CD4-positive, alpha-beta T cell (primary cell): ENCODE measurements at places on chromosomes 6 and 20.

DNA sequence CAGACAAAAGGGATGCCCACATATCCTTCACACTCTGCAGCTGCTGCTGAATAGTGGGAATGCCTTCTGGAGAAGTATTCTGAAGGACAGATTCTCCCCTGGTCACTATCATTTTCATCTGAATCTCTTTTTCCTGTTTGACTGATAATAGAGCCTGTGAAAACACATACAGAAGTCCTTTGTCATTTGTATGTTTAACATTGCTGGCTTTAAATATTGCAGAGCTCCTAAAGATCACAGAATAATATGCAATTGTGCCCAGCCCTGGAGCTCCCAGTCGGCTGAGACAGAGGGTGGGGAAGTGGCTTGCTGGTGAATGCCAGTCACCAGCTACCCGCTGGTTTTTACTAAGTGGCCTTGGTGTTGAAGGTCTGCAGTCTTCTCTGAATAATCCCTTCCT is 272.3 kb downstream of the SYNE1 start:
- no peak for DNase-seq

DNA sequence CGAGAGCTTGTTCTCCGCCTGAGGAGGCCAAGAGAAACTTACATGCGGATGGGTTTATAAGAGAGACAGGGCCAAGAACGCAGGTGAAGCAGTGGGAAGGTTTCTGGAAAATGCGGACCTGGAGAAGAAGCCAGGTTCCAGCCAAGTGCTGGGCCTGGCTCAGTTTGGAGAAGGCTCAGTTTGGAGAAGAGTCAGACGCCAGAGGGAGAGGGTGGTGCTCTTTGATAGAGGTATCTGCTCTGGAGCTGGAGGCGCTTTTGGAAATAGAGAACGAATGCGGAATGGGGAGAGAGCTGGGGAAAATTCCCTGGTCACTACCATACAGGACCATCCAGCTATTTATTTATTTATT is 753 bp downstream of the RSPH9 start:
- no peak for DNase-seq

DNA sequence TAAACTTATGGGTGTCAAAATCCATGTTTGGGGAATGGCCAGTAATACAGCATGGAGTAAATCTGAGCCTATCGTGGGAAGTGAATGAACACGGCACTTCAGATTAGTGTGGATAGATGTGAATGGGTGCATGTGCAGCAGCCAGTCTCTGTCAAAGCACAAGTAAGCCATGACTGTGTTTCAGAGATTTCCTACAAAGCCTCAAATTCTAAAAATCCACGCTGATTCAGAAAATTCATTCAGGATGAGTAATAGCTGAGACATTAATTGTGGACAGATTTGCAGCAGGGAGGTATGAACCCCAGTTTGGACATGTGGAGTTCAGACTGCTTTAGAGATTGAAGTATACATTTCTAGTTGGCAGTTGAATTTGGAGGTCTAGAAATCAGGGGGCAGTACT is 115.1 kb downstream of the QKI start:
- no peak for DNase-seq

DNA sequence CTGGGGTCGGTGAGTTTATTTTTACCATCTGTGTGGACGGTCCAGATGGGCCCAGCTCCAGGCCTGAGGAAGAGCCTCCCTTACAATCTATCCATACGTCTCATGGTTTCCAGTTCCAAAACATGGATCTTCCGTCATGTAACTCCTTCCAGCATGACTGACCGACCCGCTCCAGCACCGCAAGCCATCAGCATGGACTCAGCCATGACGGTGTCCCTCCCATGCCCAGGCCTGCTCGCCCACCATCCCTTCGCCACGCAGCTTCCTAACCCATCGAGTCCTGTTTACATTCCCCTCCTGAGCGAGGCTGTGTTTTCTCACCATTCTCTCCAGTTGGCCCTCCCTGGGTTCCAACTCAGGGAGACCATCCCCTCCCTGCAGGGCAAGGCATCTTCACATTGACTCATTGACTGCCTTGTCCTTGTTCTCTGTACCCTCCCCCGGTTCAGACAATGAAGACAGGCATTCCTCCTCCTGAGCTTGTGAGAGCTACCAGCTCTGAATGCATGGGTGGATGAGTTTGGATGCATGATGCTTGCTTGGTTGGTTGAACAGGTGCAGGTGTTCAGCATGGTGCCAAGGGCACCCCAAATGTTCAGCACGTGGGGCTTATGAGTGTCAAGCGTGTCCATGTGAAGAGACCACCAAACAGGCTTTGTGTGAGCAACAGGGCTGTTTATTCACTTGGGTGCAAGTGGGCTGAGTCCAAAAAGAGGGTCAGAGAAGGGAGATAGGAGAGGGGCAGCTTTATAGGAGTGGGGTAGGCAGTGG is 235.8 kb downstream of the SMOC2 start:
- no peak for DNase-seq

GRCh38 chr6:145047891-145048290 is 687.4 kb downstream of the EPM2A start:
- no peak for DNase-seq

GRCh38 chr20:42366626-42367025 is 748.4 kb upstream of the CHD6 start:
- no peak for DNase-seq

- no peak for DNase-seq
Measured at GRCh38 chr6:157575436-157576145, 194.6 kb downstream of the ZDHHC14 start.

DNA sequence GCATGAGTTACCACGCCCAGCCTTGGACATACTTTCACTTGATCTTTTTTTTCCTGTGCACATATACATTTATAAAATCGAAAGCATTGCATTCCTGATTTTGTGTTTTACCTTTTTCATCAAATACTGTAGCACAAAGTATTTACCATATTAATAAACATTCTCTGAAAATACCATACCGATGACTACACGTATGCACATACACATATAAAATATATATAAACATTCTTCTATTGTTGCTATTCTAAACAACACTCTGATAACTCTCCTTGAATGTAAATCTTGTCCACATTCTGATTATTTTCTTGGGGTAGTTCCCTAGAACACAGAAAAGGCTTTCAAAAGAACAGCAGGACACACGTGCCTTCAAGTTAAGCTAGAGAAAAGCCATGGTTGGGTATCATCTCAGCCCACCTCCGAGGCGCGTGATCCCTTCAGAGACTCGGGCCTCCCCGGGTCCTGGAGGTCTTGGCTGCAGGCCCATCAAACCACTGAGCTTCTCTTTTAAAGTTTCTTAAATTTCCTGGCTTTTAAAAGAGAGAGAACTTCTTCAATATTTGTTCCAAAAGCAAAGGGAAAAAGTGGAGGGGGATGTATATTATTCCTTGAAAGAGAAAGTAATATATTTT is 198.1 kb downstream of the MYLK4 start:
- no peak for DNase-seq

GRCh38 chr6:149940672-149940982 is 1.2 kb upstream of the ULBP2 start:
- no peak for DNase-seq

GRCh38 chr6:27157459-27158315 is 89.8 kb upstream of the PRSS16 start:
- DNase-seq = peak; percentile 93

DNA sequence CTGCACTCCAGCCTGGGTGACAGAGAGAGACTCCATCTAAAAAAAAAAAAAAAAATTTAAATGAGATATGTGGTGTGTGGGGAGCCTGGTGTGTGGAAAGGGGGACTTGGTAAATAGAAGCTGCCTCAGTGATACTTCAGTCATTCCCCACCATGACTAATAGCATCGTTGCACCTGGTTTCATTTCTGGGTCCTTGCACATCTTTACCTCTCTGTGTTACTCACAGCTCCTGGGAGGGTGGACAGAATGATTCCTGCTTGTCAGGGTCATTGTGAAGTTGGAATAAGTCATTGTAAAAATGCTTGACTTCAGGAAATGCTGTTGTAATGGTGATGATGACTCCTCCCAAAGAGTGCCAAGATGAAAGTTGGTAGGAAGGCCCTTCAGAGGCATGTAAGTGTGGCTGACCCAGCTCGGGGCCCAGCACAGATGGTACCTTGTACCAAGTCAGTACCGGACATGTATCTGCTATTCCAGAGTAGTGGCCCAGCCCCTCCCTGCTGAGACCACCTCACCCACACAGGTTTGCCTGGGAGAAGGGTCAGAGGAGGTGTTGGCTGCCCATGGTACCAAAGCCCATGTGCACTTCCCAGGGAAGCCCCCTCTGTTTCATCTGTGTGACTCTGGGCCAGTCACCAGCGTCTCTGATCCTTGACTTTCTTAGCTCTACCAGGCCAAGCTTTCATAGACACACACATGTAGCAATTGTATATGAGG is 48.4 kb downstream of the PLAGL2 start:
- no peak for DNase-seq
